ENCODE measurements at places on chromosomes 6 and 20. TPM values are rescaled to one million over a fixed set of nuclear protein-coding genes. Genes with fewer than 3 reads are reported as not detected.

GRCh38 chr6:20541382-20541781, 7.1 kb downstream of the CDKAL1 start:
- H3K4me1 ChIP-seq = no peaks in the 10 kb centered on the region
- no peak for DNase-seq
- H3K27ac ChIP-seq = no peak overlapping the region
- no peaks in the 10 kb centered on the region for H3K36me3 ChIP-seq

GRCh38 chr20:38951611-38952010, 10.5 kb upstream of the DHX35 start:
- H3K4me1 ChIP-seq = no peaks in the 10 kb centered on the region
- DNase-seq = no peak
- H3K4me3 ChIP-seq = no peak overlapping the region
- H3K36me3 ChIP-seq = no peaks in the 10 kb centered on the region

GRCh38 chr6:28489366-28490204, 26.0 kb downstream of the GPX6 start:
- peak overlapping the region; percentile 46 for H3K4me3 ChIP-seq
- H3K4me1 ChIP-seq = no peaks in the 10 kb centered on the region
- DNase-seq = peak; percentile 80
- H3K36me3 ChIP-seq = no peaks in the 10 kb centered on the region

Gene MCCD1
- not detected for total RNA-seq

DNA sequence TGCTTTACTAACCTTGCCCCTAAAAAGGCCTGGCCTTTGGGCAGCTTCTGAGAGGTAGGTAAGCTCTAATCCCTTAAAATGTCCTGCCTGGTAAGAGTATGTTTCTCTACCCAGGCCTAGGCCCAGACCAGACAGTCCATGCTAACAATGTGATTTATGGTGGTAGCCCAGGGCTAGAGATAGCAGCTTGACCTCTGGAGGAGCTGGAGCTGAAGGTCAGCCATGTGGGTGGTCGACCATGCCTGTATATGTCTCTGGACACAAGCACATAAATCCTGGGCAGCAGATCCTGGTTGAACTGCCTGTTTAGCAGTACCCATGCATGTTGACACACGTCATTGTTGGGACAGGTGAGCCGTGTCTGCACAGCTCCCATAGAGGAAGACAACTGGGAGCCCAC, 62.1 kb upstream of the PHACTR1 start:
- H3K4me3 ChIP-seq = no peak overlapping the region
- H3K27me3 ChIP-seq = no peaks in the 10 kb centered on the region
- H3K36me3 ChIP-seq = no peaks in the 10 kb centered on the region

DNA sequence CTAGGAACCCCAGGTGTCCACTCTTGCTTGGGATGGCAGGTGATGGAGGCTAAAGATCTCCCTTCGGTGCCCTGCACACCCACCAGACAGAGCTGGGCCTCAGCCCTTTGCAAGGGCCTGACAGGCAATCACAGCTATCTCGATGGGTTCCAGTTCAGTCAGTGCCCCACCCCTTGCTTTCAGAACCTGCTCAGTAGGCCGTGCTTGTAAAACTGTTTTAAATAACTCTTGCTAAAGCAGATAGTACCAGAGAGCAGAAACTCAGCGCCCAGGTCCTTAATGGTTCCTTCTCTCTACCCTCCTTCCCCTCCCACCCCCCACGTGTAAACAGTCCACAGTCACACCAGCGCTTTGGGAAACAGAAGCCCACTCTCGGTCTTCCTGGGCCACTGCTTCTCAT, 39.2 kb downstream of the C6orf132 start:
- H3K27me3 ChIP-seq = no peaks in the 10 kb centered on the region
- no peaks in the 10 kb centered on the region for H3K4me1 ChIP-seq
- no peak for DNase-seq
- H3K4me3 ChIP-seq = no peak overlapping the region

Gene METTL24
- 47.2 TPM for total RNA-seq

GRCh38 chr6:107784669-107785068, 39.4 kb downstream of the SCML4 start:
- no peak for DNase-seq
- H3K36me3 ChIP-seq = no peaks in the 10 kb centered on the region
- no peak overlapping the region for H3K4me3 ChIP-seq
- H3K4me1 ChIP-seq = no peaks in the 10 kb centered on the region
- H3K27ac ChIP-seq = no peak overlapping the region

GRCh38 chr20:36745234-36745926, 510 bp downstream of the NDRG3 start:
- peak overlapping the region; percentile 82 for H3K27ac ChIP-seq
- no peaks in the 10 kb centered on the region for H3K4me1 ChIP-seq
- no peaks in the 10 kb centered on the region for H3K36me3 ChIP-seq
- H3K4me3 ChIP-seq = peak overlapping the region; percentile 98
- peak; percentile 27 for DNase-seq

Gene SLC22A7
- not detected for total RNA-seq

- peaks cover 96% of the 10 kb centered on the region for H3K27me3 ChIP-seq
- DNase-seq = no peak
- no peak within 1 kb of the TSS for H3K4me3 ChIP-seq
- no peak within 1 kb of the TSS for H3K27ac ChIP-seq
- no peaks in the 10 kb centered on the region for H3K36me3 ChIP-seq
Observed at GRCh38 chr6:100464903-100465700, at the start of gene SIM1. Gene SIM1, minus strand, starts transcription at chr6:100464921. Its CDS starts 1,453 bp downstream, at chr6:100463468.

Gene RPP40
- total RNA-seq = 1.8 TPM

- no peaks in the 10 kb centered on the region for H3K36me3 ChIP-seq
- H3K27me3 ChIP-seq = no peaks in the 10 kb centered on the region
- H3K27ac ChIP-seq = peak overlapping the region; percentile 13
- peak overlapping the region; percentile 12 for H3K4me3 ChIP-seq
- no peak for DNase-seq
Observed at GRCh38 chr6:133240511-133241085, 559 bp upstream of the EYA4 start.

DNA sequence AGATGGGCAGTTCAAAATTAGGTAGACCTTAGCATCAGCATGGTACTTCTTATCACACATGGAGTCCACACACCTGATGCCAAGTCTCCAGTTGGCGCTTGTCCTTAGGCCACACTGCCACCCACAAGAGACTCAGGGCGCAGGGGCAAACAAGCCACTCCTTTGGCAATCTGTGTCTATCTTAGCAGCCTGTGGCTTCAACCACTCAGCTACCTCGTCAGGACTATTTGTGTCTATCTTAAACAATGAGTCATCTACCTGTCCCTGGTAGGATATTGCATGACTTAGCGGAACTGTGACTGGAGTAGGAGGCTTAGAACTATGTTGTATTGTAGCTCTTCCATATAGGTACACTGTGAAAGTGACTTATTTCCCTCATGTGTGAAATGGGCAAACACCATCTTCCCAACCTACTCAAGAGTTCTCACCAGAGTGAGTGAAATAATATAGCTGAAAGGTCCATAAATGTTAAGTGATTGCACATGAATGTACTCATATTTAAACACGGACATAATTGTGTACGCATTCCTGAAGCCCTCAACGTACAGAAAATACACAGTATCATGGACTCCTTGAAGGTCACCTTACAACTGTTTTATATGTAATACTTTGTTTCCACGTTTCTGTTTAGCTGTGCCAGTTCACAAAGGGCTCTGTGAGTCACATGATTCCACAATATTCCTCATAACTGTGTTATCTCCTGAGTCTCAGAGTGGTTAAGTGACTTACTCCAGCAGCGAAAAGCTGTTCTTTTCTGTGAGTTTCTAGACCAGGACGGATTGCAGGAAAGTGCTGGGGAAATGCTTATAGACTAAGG, 1.6 kb downstream of the TRIM27 start:
- H3K4me3 ChIP-seq = peak overlapping the region; percentile 61
- H3K36me3 ChIP-seq = no peaks in the 10 kb centered on the region
- H3K4me1 ChIP-seq = no peaks in the 10 kb centered on the region
- H3K27me3 ChIP-seq = no peaks in the 10 kb centered on the region
- H3K27ac ChIP-seq = peak overlapping the region; percentile 91

DNA sequence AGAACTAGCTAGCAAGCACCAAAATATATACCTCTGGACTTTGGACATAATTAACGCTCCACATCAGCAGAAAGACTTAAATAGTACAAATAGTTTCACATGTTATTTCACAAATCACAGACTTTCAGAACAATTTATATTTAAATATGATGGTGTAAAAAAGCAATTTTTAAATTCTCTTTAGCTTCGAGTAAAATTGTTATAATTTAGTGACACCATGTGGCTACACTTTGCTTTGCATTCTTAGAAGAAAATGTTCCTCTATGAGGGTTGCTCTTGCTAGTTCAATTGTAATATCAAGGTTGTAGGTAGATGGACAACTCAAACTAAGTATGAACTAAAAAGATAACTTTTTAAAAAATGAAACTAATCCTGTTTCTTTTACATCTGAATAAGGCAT, 69.0 kb downstream of the BTBD9 start:
- H3K36me3 ChIP-seq = no peaks in the 10 kb centered on the region
- H3K27me3 ChIP-seq = no peaks in the 10 kb centered on the region
- H3K27ac ChIP-seq = no peak overlapping the region
- no peak overlapping the region for H3K4me3 ChIP-seq
- no peaks in the 10 kb centered on the region for H3K4me1 ChIP-seq
- DNase-seq = no peak

DNA sequence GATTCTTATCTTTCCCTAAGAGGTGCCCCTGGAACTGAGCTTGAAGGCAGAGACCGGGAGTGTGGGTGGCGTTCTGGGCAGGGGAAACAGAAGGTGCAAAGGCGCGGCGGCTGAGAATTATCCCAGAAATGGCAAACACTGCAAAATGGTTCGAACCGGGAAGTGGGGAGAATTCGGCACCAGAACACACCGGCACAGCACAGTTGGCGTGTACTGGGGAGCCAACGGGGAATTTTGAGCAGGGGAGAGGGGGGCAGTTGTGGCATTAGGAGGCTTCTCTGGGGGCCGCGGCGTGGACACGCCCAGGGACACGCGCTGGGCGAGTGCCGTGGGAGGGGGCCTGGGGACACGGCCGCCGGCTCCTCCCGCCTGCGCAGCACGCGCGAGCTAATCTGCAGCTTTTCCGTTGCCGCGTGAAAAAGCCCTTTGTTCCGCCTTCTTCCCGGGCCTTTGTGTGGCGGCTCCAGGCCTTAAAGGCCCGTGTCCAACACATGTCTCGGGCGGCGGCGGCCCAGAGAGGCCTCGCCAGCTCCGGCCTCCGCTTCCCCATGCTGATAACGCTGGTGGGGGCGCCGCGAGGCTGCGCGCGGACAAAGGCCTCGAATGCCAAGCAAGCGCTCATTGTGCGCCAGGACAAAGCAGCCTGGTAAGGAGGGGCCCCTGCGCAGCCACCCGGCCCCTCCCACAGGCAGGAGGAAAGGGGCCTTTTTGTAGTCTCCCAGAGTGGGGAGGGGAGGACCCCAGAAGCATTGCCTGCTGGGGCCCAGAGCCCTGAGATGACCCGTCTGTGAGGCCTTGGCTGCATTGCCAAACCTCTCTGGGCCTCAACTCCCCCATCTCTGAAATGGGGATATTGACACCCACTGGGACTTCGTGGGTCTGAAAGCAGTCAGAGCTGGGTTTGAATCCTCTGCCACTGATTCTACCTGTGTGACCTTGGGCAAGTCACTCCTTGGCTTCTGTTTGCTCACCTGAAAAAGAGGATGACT, 82.8 kb downstream of the CD40 start:
- DNase-seq = no peak
- no peaks in the 10 kb centered on the region for H3K4me1 ChIP-seq
- H3K36me3 ChIP-seq = no peaks in the 10 kb centered on the region
- no peak overlapping the region for H3K27ac ChIP-seq

DNA sequence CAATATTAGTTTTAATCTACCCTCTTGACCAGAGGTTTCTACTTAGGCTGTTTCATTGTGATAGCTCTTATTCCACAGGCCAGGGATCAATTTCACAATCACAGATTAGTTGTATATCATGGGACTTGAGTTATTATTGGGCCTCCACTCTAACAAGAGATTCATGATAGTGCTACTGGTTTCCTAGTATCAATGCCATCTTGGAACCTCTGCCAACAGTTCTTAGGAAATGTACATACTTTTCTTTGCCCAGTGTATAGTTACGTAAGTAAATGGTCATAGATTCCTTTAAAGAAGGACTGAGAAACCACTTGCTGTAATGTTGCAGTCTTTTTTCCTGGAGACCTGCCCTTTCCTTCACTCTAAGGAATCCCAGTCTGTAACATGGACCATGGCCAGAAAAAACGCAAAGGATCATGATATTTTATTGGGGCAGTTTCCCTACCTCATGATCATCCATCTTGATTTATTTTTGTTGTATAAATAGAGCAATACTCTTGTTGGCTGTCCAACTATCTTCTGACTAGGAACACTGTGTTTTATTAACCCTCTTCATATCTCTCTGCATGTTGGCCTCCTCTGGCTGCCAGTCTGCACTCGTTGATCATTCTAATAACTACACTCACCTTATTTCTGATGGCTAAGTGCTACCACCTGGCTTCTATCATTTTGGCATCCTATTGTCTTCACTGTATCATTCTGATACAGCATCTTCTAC, 38.0 kb upstream of the VGLL2 start:
- no peaks in the 10 kb centered on the region for H3K36me3 ChIP-seq
- H3K27me3 ChIP-seq = no peaks in the 10 kb centered on the region
- no peak for DNase-seq
- H3K4me1 ChIP-seq = no peaks in the 10 kb centered on the region

Gene GRM1
- total RNA-seq = 0.07 TPM

Gene FRK
- total RNA-seq = 2.3 TPM

DNA sequence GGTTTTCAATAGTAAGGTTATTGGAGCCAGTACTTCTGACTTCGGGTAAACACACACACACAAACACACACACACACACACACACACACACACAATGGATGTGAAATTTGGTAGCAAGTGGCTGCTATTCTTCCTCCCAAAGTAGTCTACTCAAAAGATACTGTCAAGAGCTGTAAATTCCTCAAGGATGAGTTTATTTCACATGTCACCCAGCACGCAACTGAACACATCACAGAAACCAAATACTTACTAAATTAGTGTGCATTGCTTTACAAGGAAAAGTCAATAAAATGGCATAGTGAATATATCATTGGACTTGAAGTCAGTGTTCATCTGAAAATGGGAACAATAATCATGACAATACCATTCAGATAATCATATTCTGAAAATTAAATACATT, 32.9 kb downstream of the MMUT start:
- no peaks in the 10 kb centered on the region for H3K36me3 ChIP-seq
- H3K4me1 ChIP-seq = no peaks in the 10 kb centered on the region
- H3K4me3 ChIP-seq = no peak overlapping the region
- H3K27me3 ChIP-seq = no peaks in the 10 kb centered on the region
- no peak for DNase-seq

- no peaks in the 10 kb centered on the region for H3K36me3 ChIP-seq
- no peaks in the 10 kb centered on the region for H3K27me3 ChIP-seq
- peak overlapping the region; percentile 100 for H3K27ac ChIP-seq
Observed at GRCh38 chr20:50193199-50193835, 2.7 kb downstream of the CEBPB start.

Gene TREM2
- not detected for total RNA-seq

DNA sequence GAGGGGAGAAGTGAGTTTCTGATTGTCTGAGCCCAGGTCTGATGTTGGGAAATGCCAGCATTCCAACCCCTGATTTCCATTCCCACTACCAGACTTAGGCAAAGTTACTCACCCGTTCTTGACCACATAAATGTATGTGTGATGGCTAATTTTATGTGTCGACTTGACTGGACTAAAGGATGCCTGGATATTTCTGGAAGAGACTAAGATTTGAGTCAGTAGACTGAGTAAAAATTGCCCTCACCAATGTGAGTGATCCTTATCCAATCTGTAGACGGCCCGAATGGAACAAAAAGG, 95.8 kb upstream of the TAB2 start:
- H3K36me3 ChIP-seq = no peaks in the 10 kb centered on the region
- H3K27me3 ChIP-seq = no peaks in the 10 kb centered on the region
- no peak overlapping the region for H3K4me3 ChIP-seq
- no peak for DNase-seq

GRCh38 chr20:41506192-41506915, 111.8 kb downstream of the CHD6 start:
- no peak for DNase-seq
- no peaks in the 10 kb centered on the region for H3K36me3 ChIP-seq
- H3K4me3 ChIP-seq = no peak overlapping the region
- H3K4me1 ChIP-seq = no peaks in the 10 kb centered on the region
- no peaks in the 10 kb centered on the region for H3K27me3 ChIP-seq
- no peak overlapping the region for H3K27ac ChIP-seq

All from uterus (tissue), 4 donors.